ENCODE measurements at places on chromosomes 12 and 14.
A peak's percentile ranks its signal among the peaks of the same experiment; 100 is the strongest.

DNA sequence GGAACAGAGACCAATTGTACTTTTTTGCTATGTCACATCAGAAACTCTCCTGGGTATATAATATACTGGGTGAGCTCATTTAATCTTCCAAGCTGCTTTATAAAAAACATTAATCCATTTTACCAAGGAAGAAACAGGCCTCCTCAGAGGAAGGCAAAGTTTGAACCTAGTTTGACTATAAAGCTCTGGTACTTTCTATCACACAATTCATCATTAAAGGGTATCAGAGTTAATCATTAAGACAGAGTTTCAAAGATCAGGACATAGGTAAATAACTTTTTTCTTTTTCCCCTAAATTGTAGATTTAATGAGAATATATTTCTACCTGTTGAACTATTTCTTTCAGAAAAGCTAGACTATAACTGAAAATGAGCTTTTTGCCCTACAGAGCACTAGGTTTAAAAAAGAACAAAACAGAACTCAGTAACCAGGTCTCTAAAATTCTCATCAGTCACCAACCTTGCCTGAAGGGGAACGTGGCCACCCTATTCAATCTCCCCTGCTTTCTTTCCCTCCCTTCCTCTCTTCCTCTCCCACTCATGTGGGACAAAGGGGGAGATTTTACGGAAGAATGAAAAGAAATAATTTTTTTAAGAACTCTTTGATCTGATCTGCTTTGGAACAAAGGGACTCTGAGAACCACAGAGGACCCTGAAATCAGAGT is 18.6 kb downstream of the FBXO21 start:
- no peak for DNase-seq

GRCh38 chr14:33949411-33949893 is 1.4 kb downstream of the EGLN3 start:
- no peak for DNase-seq

DNA sequence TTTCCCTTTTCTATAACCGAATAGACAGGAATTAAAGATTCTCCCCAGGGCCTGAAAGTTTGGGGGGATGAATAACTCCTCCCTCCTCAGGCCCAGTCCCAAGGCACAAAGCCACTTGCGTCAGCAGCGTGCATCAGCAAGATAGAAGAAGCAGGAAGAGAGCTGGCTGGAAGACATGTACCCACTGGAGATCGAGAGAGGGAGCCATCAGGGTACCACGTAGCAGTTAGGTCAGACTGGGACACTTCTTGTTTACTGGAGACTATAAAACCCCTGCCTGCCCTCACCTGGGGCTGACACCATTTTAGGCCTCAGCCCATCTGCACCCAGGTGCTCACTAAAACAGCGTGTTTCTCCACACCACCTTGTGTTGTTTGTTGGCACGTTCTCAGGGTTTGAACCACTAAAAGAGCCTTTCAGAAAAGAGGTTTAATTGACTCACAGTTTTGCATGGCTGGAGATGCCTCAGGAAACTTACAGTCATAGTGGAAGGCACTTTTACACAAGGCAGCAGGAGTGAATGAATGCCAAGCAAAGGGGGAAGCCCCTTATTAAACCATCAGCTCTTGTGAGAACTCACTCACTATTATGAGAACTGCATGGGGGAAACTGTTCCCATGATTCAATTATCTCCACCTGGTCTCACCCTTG is 93.2 kb downstream of the TMTC3 start:
- DNase-seq = no peak

DNA sequence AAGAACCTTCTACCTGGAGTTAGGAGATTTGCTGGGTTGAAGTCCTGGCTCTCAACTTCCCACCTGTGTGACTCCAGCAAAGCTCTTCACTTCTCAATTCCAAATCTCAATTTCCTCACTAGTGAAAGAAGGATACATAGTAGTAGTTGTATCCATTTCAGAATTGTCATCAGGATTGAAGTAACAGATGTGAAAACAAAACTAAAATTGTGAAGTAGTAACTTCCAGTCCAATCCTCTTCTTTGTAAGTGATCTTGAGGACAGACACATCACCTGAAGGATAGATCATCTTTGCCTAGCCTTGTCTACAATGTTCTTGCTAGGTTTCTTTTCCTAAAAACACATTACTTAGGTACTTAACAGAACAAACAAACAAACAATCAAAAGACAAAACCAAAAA is 1.2 kb upstream of the LRRK2 start:
- peak; percentile 41 for DNase-seq

DNA sequence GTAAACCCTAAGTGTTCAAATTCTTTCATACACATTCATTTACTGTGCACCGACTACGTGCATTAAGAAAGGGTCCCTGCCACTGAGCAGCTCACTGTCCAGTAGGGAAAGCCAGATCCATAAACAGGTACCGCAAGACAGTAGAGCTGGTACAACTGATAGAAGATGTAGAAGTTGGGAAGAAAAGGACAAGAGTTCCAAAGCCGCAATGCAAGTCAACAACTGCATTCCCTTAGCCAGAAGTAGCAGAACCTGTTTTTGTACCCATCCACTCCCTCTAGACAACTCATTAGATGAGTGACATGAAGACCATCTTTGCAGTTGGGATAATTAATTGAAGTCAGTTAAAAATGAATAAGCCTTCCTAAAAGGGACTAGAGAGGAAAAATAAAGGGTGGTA is 1.3 kb downstream of the SENP1 start:
- no peak for DNase-seq

DNA sequence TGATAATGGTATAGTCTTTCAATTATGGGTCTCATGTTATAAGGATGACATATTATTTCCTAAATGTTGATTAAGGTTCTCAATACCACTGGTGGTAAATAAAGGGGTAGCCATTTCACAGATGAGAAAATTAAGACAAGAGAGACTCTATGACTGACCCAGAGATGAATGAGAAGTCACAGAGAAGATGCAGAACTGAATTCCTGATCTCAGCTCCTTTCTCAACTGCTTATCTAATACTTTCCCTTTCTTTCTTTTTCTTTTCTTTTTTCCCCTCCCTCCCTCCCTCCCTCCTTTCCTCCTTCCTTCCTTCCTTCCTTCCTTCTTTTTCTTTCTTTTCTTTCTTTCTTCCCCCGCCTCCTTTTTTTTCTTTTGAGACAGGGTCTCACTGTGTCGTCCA is 8.3 kb upstream of the PTGR2 start:
- DNase-seq = peak; percentile 17

DNA sequence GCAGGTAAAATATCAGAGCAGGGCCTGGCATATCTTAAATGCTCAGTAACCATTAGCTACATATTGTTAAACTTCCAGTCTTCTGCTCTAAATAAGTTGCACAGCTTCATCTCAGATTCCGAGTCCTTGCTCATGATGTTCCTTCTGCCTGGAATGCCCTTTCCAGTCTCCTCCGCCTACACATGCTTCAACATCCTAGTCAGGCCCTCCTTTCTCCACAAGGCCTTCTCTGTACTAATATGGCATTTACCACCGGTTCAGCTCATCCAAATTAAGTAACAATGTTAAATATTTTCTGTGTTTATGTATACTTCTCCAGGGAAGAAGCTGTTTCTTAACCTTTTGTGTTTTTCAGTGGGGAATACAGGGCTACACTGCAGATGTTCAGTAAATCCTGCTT is 8.5 kb downstream of the DHH start:
- DNase-seq = no peak

GRCh38 chr12:54417712-54418440 is 1.2 kb downstream of the ITGA5 start:
- DNase-seq = peak; percentile 48

DNA sequence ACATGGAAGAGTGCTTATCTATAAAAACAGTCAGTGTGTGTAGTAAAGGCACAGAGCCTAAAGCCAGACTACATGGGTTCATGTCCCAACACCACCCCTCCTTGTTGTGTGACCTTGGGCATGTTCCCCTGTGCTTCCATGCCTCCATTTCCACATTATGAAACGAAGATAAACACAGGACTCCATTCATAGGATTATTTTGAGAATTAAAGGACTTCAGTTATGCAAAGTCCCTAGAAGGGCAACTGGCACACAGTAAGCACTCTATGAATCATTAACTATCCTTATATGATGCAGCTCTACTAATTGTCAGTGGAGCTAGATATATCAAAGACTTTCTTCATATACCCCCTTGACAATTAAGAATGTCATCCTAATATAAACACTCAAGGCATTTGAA is 17.8 kb downstream of the IFNG-AS1 start:
- DNase-seq = no peak

DNA sequence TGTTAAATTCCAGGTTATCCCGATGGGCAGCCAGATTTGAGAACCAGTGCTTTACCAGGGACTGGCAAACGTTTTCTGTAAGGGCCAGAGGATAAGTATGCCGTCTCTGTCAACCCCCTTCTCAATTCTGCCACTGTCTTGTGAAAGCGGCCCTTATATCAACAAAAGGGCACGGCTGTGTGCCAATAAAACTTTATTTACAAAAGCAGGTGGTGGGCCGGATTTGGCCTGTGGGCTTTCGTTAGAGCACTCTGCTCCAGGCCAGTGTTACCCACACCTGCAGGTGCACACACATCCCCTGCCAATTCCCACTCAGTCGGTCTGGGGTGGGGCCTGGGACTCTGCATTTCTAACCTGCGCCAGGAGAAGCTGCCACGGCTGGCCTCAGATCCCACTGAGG is 111.2 kb downstream of the RFLNA start:
- no peak for DNase-seq

GRCh38 chr12:64621257-64621942 is 11.1 kb downstream of the RASSF3 start:
- DNase-seq = peak; percentile 76

DNA sequence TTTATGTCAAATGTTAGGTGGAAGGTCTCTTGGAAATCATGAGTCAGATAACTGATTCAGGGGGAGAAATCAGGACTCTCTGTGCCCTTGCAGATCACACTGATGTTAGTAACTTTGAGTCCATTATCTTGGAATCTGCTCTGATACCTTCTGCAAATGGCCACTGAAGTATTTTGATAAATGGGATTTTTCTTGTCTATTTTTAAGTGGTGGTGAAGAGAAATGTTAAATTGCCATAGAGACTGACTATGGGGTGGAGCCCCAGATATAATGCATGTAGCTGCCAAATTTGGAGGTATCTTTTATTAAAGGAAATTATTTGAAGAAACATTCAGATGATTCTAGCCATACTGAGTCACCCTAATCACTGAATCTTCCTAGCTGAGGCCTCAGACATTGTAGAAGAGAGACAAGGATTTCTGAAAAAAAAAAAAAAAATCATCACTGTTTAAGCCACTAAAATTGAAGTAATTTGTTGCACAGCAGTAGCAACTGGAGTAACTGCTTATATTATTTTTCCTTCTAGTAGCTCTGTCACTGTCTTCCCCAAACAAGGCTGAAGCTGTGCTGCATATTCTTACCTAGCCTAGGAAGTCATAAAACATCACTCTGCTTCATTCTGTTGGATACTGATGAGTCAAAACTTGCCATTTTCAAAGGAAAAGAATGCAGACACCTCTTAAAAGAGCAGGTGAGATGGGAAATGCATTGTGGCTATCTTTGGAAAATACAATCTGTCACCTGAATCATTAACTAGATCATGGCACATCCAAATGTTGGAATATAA is 36.0 kb upstream of the CLEC14A start:
- DNase-seq = no peak

- DNase-seq = no peak
Observed at GRCh38 chr14:77180726-77181602, 634 bp upstream of the TMEM63C start.

DNA sequence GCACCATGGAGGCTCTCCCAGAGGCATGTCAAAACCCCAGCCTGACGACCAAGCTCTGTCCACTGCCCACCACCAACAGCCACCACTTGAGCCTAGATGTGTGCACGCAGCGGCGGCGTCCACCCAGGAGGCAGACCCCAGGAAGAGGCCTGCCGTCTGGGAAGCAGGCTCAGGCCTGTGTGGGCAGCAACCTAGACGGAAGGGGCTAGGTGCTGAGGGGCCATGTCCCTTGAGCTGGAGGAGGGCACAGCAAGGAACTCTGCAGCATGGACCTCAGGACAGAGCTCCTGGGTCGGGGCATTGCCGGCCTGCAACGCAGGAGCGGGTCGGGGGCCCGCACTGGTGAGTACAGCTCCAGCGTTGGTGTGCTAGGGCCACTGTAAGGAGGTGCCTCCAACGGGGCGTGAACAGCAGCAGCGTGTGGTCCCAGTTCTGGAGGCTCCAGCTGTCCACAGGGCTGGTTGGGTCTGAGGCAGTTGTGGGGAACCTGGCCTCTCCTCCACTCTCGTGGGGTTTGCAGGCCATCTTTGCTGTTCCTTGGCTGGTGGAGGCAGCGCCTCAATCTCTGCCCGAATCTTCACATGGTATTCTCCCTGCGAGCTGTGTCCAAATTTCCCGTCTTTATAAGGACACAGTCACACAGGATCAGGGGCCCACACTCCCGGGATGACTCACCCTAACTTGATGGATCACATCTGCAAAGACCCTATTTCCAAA is 20.5 kb downstream of the ZBTB42 start:
- DNase-seq = no peak

DNA sequence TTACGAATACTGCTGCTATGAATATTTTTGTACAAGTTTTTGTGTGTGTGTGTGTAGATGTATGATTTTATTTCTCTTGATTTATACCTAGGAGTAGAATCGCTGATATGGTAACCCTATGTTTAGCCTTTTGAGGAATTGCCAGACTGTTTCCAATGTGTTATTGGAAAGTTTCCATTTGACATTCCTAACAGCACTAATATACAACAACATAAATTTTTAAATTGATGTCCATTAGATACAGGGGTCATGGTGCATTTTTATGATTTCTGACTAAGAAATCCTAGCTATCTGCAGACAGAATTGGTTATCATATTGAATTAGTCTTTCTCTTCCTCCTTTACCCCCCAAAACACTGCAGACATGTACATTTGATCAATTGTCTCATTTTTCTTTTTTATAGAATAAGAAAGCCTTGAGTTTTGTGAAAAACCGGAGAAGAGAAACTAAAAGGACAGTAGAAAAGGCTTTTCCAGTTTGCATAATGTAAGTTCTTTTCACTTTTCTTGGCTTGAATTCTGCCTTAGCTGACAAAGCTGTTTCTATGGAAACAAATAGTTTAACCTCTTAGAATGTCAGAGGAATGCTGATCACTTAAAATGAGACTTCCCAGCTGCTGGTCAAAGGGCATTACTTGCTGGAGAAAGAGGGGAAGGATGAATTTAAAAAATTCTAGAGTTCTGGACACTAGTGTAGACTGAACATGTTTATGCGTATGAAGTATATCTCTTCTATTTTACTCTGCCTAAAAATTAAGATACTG is 28.2 kb downstream of the PALS1 start:
- no peak for DNase-seq

GRCh38 chr12:60112763-60113162 is 516.9 kb downstream of the SLC16A7 start:
- DNase-seq = no peak

DNA sequence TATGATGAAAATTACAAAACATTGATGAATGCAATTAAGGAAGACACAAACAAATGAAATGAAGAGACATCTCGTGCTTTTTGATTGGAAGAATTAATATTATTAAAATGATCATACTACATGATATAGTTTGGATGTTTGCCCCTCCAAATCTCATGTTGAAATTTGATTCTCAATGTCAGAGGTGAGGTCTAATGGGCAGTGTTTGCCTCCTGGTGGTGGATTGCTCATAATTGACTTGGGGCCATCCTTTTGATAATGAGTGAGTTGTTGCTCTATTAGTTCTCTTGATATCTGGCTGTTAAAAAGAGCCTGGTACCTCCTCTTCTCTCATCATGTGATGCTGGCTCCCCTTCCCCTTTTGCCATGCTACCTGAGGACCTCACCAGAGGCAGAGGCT is 56.7 kb downstream of the CD163L1 start:
- DNase-seq = no peak
